ENCODE measurements at places on chromosomes 3 and 15.

DNA sequence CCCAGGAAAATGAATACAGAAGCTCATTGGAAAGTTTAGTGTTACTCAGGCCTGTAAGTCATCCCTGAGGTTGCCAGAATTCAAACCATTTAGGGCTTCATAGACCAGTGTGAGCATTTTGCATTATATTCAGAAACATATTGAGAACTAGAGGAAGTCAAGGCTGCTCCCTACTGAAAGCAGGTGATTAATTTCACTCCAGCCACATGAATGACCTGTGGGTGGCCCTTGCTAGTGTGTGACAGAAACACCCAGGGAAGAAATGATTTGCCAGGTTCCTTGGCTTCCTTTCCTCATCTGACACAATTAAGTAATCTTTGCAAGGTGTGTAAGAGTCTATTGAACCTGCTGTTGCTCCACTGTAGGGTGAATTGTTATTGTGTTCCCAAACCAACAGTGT is 61.8 kb downstream of the GAP43 start:
- DNase-seq: no peak

DNA sequence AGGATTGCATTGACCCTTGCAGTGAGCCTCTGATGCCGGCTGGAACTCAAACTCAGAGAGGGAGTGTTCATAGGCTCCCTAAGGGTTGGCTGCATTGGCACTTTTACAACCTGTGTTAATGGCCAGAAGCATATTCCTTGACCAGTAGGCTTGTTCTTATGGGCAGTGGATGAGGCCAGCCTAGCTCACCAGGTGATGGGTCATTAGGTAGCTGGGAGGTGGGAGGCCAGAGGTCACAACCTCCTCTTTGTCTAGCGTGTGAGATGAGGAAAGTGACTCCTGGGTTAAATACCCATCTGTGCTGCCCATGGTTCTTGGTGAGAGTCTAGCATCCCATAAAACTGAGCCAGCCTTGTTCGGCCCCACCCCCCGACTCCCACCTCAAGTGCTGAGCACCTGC is 275.7 kb upstream of the CTNNB1 start:
- no peak for DNase-seq

DNA sequence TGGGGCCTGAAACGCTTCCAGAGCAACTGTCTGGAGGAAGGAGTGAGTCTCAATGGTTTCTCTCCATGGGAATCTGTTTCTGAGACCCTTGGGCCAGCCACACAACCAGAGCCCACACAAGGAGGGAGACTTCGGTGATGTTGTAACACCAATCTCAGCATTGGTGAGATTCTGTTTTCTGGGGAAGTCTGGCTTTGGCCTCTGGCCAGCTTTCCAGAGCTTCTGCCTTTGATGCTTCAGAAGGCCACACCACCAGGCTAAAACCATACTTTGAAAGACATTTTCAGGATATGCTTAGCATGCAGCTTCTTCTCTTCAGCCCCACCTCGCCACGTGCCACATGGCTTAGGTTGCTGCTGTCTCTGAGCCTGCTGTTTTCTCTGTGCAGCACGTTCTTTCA is 3.6 kb upstream of the EEFSEC start:
- no peak for DNase-seq

DNA sequence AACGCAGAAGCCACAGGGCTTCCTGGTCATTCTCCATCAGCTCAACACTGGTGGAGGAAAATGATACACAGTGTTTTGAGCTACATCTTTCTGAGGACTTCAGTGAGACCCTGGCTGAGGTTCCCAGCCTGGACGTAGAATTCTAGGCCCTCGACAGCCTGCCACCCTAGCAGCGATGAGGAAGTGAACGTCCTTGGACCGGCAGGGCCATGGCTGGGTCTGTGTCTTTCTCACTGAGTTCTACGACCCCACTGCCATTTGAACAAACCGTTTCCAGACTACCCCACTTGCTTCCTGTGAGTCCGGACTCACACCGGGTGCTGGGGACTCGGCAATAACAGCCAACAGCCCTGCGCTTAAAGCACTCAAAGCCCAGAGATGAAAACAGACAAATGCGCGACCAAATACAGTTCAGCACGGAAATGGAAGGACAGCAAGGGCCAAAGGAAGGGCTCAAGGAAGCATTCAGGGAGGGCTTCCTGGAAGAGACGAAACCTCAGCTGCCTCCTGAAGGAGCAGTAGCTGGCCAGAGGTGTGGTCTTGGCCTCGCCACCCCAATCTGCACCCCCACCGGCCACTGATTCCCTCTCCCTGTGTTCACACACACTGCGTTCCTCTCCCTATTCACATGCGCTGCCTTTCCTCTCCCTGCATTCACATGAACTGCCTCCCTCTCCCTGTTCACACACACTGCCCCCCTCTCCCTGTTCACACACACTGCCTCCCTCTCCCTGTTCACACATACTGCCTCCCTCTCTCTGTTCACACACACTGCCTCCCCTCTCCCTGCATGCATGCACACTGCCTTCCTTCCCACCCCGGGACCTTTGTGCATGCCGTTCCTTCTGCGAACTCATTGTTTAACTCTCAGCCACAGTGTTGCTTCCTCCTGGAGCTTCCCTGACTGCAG is 136.3 kb upstream of the PRR20G start:
- DNase-seq: no peak

GRCh38 chr15:91228890-91229289 is 128.8 kb downstream of the SV2B start:
- DNase-seq: no peak

GRCh38 chr15:100684591-100684990 is 82.2 kb downstream of the ASB7 start:
- no peak for DNase-seq

DNA sequence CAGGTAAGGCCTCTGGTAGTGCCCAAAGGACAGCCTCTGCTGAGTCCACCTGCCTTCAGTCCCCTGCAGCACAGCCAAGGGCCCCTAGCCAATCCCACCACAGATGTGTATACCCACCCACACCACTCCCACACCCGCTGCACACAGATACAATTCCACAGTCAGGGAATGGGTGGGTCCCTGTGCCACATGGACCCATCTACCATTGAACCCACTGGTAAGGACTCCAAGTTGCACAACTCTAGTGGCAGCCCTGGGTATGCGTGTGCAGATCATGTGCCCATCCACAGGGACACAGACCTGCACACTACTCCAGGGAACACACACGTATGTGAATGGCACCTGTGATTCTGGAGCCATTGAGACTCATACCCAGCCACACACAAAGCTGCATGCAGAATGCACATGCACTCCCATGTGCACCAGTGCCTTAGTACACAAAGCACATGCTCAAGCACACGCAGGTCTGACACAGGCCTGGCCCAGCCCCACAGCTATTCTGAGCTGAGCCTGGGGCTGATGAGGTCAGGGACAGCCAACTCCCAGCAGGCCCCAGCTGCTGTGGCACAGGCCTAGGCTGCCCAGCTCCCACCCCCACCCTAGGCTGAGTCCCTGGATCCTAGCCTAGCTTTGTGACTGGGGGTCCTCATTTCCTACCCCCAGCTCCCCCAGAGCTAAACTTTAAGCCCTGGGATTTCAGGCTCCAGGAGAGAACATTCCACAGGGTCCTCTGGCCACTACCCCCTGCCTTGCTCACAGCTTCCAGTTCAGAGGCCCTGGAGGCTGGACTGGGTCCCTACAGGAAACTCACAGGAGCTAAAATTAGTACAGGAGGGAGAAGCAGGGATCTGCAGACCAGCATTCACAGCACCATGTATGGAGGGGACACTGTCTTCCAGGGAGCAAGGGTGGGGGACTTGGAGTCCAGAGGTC is 2.7 kb upstream of the ALS2CL start:
- no peak for DNase-seq

- no peak for DNase-seq
These were observed 27.2 kb downstream of the FEM1B start for GRCh38 chr15:68304589-68305337.

GRCh38 chr3:188686324-188686723 is 485.4 kb upstream of the TPRG1 start:
- no peak for DNase-seq

DNA sequence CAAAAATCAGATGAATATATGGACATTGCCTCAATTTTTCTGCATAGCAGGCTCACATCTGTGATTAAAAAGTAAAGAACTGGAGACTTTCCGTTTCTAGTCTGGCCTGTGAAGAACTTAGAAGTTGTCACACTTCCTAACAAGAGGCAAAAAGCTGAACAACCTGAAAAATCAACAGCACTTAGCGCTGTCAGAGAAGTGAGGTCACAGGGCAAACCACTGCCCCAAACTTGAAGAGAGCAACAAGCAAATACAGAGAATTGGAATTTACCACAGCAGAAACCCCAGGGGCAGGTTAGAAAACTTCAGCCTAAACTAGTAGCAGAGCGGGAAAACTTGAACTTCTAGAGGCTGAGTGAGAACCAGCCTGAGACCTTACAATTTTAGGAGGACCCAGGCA is 38.9 kb downstream of the CCDC54 start:
- no peak for DNase-seq

DNA sequence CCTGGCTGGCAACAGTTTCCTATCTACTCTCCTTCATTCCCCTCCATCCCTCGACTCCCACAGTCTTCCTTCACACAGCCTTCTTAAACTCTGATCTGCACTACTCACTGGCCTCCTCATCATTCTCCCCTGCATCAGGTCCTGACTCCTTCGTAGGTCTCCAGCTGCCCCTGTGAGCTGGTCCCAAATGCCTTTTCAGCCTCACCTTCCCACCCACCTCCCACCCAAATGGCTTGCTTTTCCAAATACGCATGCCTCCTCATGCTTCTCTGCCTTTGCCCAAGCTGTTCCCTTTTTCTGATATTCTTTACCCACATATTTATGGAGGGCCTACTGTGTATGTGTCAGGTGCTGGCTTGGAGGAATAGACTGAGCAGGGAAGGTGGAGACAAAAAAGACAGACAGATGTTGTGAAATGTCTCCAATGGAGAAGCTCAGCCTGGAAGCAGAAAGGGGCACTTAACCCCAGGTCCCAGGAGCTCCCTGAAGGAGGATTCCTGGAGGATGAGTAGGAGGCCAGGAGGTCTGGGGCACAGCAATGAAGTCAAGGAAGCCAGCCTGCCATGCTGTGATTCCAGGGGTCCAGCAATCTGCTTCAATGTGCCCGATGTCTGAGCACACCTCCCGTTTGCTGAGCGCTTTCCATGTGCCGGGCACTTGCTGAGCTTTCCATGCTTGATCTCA is 252.2 kb downstream of the SHQ1 start:
- DNase-seq: no peak

- no peak for DNase-seq
These were observed 42.5 kb downstream of the SETD2 start for GRCh38 chr3:47121409-47121808.

GRCh38 chr3:187269486-187269885 is 22.1 kb downstream of the MASP1 start:
- DNase-seq: no peak

- no peak for DNase-seq
These were observed 111.3 kb downstream of the BBX start for GRCh38 chr3:107634099-107634489.

DNA sequence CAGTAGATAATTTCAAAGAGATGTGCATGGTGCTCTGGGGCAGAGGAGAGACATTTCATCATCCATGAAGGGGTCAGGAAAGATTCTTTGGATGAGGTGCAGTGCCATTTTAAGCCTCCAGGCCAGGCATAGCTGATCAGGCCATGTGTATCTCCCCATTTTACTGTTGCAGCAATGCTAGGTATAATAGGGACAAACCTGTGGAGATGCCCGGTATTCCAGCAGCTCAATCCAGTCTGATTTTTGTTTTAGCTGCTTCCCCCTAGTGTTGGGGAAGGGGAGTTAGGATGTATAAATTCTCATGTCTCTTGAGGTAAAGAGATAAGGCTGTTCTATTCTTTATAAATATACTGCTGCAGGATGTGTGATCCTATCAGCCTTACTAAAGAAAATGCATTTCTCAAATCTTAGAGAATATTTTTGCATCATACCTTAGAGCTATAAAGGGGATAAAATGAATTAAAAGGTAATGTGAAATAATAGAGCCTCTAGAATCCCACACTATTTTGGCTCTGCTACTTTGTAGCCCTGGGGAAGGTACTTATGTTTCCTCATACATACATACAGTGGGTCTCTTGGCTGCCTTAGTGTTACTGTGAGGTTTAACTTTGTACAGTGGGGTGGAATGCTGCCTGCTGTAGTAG is 5.2 kb downstream of the CDV3 start:
- DNase-seq: no peak

DNA sequence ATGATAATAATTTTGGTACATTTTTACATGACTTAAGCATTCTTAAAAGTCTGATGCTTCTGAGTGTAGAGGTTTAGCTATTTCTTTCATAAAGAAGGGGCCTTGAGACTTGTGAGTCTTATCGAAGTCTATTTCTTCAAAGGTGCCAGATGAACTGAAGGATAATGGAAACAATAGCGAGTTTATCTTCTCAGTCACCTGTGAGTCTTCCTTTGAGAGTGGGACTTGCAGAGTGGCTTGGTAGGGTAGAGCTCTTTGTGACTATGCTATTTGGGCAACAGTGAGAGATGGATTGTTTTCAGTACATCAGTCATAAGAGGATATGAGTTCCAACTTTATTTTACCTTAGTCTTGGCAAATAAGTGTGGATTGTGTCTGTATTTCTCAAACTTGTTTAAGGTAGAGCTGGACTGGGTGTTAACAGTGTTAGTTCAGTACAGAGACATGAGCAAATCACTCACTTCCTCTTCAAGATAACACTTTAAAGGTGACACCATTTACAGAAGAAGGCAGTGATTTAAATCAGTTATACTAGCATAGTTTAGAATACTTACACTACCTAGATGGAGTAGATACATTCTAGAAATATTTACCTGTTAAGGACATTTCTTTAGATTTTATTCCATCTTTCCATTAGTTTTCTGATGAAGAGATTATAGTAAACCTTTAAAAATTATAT is 3.2 kb downstream of the AKAP13 start:
- DNase-seq: no peak

DNA sequence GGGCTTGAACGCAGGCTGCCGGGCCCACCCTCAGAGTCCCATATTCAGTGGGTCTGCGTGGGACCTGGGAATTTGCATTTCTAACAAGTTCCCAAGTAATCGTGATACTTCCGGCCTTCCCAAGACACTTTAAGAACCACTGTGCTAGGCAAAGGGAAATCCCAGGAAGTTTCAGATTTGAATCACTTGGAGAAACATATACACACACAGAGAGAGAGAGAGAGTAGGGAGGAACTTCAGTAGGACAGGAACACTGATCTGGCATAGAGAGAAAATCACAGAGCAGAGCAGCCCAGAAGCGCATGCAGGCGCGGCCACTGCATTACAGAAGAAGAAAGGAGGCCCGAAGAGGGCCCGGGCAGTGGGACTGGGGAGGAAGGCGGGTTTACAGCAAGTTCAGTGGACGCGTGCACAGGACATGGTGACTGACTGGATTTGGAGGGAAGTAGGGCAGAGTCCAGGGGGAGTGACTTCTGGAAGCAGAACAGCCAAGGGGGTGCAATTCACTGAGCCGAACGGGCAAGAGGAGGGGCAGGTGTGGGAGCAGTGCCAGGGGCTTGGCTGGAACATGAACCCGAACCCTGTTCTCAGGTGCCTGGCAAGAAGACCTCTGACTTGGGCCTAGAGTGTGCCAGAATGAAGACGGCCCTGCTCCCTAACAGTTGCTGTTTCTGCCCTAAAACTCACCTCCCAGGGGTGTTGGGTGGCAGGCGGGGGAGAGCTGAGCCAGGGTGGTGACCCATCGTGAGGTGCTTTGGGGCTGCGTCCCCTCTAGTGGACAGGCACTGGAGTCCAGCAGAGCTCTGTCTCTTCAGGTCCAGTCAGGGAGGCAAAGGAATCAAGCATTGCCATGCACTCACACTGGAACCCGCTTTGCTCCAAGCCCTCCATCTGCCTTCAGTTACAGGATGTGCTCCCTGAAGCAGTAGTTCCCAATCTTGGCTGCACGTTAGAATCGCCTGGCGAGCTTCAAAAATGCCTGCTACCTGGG is 101.3 kb upstream of the HES1 start:
- no peak for DNase-seq

- no peak for DNase-seq
These were observed 40.2 kb downstream of the EPHB3 start for GRCh38 chr3:184601576-184602371.

Measured in COR-L47 (cell line).